ENCODE measurements at places on chromosomes 5 and 9. TPM values are rescaled to one million over a fixed set of nuclear protein-coding genes. Genes with fewer than 3 reads are reported as not detected.
A peak's percentile ranks its signal among the peaks of the same experiment; 100 is the strongest.

- H3K4me1 ChIP-seq, result no peaks in the 10 kb centered on the region
- no peak for DNase-seq
- H3K36me3 ChIP-seq, result no peaks in the 10 kb centered on the region
- peak overlapping the region; percentile 38 for H3K27ac ChIP-seq
Measured at GRCh38 chr5:173625673-173626504, 9.4 kb upstream of the BOD1 start.

- no peaks in the 10 kb centered on the region for H3K27me3 ChIP-seq
- DNase-seq, result no peak
- no peaks in the 10 kb centered on the region for H3K36me3 ChIP-seq
Measured at GRCh38 chr9:71602652-71603051, 165.7 kb downstream of the CEMIP2 start.

DNA sequence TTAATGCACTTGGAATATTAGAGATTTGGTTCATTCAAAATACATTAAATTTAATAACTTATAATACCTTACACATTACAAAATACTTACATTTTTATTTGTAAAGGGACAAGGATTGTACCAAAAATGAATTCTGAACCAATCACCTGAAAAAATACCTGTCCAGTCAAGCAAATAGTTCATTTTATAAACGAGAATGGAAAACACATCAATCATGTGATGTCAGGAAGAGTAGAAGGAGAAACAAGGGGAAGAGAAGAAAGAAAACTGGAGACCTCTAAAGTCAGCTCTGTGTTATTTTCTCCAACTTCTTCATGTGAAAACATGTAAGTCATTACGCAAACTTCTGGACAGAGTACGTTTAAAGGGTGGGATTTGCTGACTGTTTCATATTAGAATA is 989.0 kb upstream of the NUDT12 start:
- H3K4me3 ChIP-seq, result no peak overlapping the region
- H3K27ac ChIP-seq, result no peak overlapping the region
- no peaks in the 10 kb centered on the region for H3K4me1 ChIP-seq
- no peaks in the 10 kb centered on the region for H3K27me3 ChIP-seq
- no peaks in the 10 kb centered on the region for H3K36me3 ChIP-seq
- DNase-seq, result no peak

GRCh38 chr5:138382347-138382746 is 29.9 kb downstream of the KDM3B start:
- no peak overlapping the region for H3K27ac ChIP-seq
- DNase-seq, result no peak
- H3K4me1 ChIP-seq, result no peaks in the 10 kb centered on the region
- H3K36me3 ChIP-seq, result peaks cover 39% of the 10 kb centered on the region
- no peak overlapping the region for H3K4me3 ChIP-seq

- H3K4me3 ChIP-seq, result no peak overlapping the region
- peaks cover 24% of the 10 kb centered on the region for H3K36me3 ChIP-seq
- no peaks in the 10 kb centered on the region for H3K4me1 ChIP-seq
- no peak for DNase-seq
- H3K27ac ChIP-seq, result no peak overlapping the region
- H3K27me3 ChIP-seq, result no peaks in the 10 kb centered on the region
Measured at GRCh38 chr5:76663573-76663972, 40.4 kb upstream of the F2RL2 start.

DNA sequence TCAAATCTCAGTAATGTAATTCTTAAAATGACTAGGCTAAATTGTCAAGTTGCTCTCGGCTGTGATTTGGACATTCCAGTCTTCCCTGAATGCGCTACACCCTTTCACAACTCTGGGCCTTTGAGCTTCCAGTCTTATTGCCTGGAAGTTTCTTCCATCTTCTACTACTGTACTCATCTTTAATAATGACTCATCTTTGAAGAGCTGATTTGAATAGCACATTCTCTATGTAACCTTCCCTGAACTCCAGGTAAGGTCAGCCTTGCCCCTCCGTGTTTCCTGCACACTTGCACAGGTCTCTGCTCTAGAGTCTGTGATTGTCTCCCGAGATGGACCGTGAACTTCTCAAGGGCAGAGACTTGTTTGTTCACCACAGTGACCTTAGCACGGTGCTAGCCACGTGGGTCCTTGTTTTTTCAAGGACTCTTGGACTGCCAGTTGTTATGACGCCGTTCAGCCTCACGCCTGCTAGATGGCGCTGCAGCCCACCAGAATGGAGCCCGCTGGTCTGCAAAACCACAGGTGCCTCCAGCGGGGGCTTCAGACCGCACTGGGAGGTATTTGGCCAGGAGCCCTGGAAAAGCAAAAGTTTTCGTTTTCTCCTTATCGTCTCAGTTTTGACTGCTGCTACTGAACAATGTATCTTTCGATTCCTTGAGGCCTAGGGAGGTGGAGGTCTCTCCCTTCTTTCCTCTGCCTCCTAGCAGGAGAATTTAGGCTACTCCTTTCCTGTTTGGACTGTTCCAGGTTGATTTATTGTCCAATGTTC is 44.4 kb downstream of the SEC61B start:
- no peaks in the 10 kb centered on the region for H3K27me3 ChIP-seq
- H3K27ac ChIP-seq, result no peak overlapping the region
- H3K36me3 ChIP-seq, result no peaks in the 10 kb centered on the region
- H3K4me3 ChIP-seq, result no peak overlapping the region
- H3K4me1 ChIP-seq, result no peaks in the 10 kb centered on the region

The TAF11L14 gene
- not detected for polyA plus RNA-seq

The PCDHAC2 gene
- polyA plus RNA-seq, result not detected

The C1QTNF3 gene
- 0.39 TPM for polyA plus RNA-seq

The PCDHB10 gene
- not detected for polyA plus RNA-seq

Data from CD8-positive, alpha-beta memory T cell (primary cell).